ENCODE measurements at places on chromosomes 5 and 9.

- no peak for DNase-seq
Measured at GRCh38 chr5:137575211-137575610, 76.1 kb upstream of the SPOCK1 start.

GRCh38 chr5:7816535-7816901 lies 34.4 kb downstream of the CFAP90 start:
- DNase-seq = no peak

GRCh38 chr9:91546574-91546973 lies 122.9 kb upstream of the NFIL3 start:
- no peak for DNase-seq

DNA sequence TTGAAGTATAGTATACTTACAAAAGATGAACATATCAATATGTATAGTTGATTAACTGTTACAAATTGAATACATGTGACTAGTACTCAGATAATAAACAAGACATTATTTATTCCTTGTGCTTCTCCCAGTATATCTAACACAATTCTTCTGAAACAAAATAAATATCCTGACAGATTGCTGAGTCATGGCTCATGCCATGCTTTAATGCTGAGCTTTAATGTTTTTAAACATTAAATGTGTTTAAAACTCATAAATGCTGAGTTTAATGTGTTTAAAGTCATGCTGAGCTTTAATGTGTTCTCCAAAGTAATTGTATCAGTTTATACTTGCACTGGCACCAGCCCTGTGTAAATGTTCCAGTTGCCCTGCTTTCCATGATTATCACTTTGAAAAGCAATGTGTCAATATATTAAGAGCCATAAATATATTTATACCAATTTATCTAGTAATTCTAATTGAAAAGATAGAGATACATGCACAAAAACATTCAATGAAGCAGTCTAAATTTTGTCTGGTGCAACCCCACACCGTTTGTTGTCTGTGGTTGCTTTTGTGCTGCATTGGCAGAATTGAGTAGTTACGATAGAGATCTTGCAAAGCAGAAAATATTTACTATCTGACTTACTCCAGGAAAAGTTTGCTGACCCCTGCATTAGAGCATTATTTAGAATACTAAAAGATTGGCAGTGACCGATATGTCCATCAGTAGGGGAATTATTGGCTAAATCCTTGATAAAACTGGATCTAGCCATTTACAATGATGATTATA lies 15.7 kb downstream of the KIAA1958 start:
- DNase-seq = no peak

DNA sequence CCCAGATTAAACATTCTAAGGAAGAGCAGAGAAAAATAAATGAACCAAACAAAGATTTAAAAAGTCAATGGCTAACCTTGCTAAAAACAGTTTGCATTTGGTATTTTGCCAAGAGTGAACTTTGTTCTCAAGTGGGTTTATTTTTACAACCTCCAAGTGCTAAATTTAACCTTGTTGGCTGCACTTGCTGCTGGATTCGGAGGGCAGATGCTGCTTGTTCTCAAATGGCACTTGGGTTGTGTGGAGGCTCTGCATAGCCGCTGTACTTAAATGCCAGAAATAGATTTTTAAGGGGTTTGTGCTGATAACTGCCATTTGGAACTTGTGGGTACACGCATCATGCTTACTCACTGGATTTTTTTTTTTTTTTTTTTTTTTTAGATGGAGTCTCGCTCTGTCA lies 13.3 kb upstream of the SPATA24 start:
- no peak for DNase-seq

- DNase-seq = no peak
Measured at GRCh38 chr9:108272349-108272899, 583.4 kb downstream of the ACTL7B start.

DNA sequence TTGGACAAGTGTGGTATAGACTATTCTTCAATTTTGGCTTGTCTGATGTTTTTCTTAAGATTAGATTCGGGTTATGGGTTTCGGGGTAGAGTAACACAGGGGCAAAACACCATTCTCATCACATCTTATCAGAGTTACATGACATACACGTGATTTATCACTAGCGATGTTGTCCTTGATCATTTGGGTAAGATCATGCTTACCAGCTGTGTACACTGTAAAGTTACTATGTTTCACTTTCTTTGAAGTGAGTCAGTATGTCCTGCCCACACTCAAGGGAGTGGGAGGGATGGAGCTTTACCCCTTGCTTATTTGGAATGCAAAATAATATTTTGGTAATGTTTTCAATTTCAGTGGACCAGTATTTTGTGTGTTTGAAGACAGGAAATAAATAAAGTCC lies 101.8 kb upstream of the TAF11L2 start:
- DNase-seq = no peak

- DNase-seq = no peak
Measured at GRCh38 chr5:171453988-171454387, 34.5 kb downstream of the FGF18 start.

DNA sequence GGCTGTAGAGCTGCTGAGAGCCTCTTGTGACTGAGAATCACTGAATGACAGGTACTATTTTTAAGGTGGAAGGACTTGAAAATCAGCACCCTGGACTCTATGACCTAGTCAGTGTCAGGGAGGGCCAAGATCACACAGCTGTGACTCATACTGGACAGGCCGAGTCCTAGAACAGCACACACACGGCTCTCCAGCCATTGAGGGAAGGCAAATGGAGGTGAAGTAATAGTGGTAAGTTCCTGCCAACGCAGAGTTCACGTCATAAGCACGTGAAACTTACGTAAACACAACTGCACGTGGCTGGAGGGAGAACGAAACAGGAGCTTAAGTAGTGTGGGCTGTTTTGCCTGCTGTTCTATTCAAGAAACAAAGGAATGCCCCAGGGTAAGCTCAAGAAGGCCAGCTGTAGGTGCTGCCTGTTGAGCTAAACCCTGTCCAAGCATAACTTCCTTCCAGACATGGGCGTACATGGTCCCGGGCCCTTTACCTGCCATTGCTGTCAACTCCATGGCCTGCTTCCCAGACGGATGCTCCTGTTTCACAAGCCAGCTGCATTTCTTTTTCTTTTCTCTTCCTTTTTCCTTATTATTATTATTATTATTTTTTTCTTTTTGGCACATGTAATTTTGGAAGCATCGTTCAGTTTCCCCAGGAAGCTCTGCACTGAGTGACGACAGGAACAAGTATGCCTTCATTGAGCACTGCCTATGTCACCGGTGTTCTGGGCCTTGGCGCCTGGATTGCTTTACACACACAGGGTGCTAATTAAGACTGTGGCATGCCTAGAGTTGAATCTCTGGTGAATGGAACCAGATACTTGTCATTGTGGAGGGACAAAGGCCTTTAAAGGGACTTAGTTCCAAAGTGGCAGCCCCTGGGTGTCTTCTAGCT lies 10.2 kb upstream of the LCP2 start:
- no peak for DNase-seq

- no peak for DNase-seq
Measured at GRCh38 chr5:102823441-102823874, 68.4 kb downstream of the PAM start.

GRCh38 chr5:180468732-180469585 lies 25.2 kb upstream of the CNOT6 start:
- DNase-seq = no peak

- no peak for DNase-seq
Measured at GRCh38 chr5:322942-323879, 1.7 kb downstream of the AHRR start.

DNA sequence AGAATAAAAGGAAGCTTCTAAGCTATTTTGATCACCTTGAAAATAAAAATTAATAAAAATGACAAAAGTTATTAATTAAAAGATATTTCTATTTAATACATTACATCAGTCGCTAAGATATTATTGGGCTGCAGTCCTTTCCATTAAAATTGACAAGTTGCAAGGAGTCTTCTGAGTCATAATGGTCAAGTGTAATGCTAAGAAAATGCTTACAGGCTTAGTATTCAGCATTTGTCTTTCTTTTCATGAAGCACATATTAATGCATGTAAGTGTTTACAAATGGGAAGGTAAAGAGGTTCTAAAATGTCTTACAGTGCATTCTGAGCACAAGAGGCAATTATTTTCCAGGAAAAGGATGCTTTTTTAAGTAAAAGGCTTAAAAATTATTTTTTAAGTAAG lies 17.3 kb downstream of the SPINK9 start:
- no peak for DNase-seq

DNA sequence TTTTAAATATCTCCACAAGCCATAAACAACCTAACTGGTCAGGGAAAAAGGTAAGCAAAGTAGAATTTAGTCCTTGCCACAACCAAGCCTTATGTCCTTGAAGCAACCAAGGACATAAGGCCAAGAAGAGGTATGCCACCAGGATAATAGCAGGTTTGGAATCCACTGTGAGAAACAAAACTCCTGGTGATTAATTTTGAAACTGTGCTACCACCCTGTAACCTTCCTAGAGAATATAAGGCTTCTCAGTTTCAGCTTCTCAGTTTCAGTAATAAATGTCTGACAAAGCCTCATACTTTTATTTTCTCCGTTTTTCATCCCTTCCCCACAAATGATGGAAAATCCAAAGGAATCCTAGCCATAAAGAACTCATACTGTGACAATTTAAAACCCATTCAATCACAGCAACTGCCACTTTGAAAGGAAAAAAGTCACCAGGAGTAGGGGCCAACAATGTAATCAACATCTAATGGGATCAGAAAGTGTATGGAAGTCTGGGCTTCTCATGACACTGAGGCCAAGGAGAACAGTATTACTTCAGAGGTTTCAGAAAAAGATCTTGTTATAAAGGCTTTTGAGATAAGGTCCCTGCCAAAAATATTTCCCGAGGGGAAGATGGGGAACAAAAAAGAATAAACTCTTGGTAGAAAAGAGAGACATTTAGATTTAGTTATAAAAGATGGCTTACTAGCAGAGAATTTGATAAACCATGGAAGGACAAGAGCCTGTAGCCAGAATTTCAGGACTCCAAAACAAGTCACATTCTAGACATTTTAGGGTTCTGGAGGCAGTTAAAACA lies 189.2 kb downstream of the TSSK1B start:
- DNase-seq = no peak

DNA sequence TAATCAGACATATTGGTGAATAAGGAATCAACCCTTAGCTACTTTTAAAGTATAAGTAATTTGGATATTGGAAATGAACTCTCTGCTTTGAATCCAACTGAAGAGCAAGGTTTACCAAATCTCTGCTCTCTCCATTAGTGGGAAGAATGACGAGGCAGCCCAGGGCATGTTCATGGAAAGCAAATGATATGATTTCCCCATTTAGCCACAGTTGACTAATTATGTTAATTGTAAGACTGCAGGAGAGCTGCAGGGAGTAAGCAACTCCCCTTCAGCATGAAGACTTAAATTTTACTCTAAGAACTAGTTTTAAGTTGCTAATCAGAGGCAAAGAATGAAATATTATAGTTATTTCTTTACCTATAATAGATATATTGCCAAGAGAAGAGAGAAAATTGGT lies 194.3 kb upstream of the CD180 start:
- DNase-seq = no peak

DNA sequence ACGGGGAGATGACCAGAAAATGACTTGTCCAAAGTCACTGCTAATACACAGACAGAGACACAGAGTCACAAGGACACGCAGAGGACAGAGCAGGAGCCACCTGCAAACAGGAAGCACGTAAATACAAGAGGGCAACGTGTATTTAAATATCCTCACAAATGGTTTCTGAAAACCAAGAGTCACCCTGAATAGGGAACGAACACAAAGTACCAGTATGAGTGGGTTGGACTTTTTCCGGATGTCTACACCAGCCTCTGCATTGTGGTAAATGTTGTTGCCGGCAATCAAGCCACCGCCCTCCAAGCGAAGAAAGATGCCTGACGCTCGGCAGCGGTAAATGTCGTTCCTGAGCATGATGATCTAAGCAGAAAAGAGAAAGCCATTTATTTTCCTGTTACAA lies 44.5 kb downstream of the FBXO10 start:
- DNase-seq = no peak

DNA sequence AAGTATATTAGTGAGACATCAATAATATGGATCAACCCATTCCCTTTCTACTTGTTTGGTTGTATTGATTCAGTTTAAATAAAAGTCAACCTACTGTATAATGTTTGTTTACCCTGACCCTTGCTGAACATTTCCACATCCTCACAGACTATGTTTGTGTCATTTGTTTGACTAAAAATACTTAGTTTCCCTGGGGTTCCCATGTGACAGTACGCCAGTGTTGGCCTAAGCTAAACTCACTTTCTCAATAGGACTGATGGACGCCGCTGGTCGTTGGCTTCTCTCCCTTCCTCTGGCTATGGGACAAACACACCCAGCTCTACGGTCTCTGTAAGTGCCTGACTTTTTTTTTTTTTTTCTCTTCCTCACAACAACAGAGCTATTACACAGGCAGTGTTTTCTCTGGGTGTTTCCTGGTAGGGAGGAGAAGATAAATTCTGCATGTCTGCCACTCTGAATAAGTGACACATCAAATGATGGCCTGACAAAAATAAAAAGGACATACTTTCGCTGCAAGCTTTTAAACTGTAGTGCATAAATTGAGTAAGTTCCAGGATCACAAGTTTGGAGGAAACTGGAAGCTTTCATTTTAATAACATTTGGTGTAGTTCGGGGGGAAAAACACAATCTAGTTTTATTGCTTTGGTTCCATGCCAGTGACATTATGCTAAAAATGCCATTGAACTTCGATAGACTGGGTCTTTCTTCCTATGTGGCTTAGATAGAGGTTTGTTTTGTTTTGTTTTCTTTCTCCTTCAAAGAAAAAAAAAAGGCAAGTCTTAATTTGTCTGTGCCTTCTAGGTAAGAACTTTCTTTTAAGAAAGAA lies 101.0 kb downstream of the CD180 start:
- DNase-seq = no peak

- no peak for DNase-seq
Measured at GRCh38 chr9:122929796-122930354, 1.4 kb downstream of the ZBTB26 start.

DNA sequence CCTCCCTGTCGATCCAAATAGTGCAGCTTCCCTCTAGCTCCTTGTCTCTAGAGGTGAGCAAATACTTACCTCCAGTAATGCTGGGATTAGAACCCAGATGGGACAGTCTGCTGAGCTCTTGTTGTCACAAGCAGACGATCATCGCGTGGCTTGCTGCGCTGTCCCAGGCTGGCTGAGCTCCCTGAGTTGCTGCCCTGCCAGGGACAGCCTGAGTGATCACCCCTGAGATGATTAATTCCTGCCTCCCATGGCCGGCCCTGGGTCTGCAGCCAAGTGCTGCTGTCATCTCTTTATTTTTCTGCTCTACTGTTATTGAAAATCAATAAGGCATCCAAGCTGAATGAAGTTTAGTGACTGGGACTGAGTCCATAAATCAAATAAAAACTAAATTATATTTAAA lies 94.0 kb upstream of the ALDH1B1 start:
- no peak for DNase-seq

- no peak for DNase-seq
Measured at GRCh38 chr5:78537821-78538220, 110.8 kb downstream of the LHFPL2 start.

- DNase-seq = no peak
Measured at GRCh38 chr5:72426019-72426418, 81.2 kb downstream of the ZNF366 start.

GRCh38 chr9:93599571-93600403 lies 23.4 kb downstream of the PHF2 start:
- no peak for DNase-seq

DNA sequence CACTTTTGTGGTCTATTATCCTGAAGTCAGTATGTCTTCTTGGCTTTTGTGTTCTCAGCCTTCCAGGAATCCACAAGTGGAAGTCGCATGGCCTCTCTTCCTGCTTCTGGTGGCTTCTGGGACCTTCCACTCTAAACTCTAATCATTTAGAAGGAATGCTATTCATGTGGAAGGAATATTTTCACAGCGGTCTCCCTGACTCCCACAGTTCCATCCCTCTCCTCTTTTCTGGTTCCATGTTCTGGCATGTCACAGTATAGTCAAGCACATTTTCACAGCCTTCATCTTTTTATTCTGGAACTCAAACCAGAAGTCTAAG lies 7.3 kb upstream of the RAI14 start:
- no peak for DNase-seq

Measured in activated B cell treated with CpG ODN at 0.5 μM for 24 hours (primary cell).